ENCODE measurements at places on chromosomes 13 and 19.

GRCh38 chr13:70580825-70581224, 472.6 kb upstream of the KLHL1 start:
- no peak for DNase-seq

DNA sequence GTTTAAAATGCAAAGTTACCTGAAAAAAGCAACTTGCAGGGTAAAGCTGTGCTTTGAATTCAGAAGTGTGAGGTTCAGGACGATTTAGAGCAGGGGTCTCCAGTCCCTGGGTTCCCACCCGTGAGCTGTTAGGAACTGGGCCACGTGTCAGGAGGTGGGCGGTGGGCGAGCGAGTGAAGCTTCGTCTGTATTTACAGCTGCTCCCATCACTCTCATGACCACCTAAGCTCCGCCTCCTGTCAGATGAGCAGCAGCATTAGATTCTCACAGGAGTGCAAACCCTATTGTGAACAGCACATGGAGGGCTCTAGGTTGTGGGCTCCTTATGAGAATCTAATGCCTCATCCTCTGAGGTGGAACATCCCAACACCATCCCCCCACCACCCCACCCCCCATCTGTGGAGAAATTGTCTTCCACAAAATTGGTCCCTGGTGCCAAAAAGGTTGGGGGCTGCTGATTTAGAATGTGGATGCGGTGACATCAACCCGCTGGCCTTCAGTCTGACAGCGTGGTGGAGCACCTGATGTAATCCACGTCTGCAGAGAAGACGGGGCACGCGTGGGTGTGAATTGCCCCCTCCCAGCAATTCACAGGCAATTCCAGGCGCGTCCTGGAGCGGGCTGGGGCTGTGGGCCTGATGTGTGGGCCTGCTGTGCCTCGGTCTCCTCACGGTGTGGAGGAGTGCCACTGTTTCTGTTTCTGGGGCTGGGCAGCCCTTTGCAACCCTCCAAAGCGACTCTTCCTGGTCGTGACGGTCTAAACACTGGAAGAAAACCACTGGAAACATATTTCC, 214.0 kb upstream of the SOX1 start:
- DNase-seq: no peak

DNA sequence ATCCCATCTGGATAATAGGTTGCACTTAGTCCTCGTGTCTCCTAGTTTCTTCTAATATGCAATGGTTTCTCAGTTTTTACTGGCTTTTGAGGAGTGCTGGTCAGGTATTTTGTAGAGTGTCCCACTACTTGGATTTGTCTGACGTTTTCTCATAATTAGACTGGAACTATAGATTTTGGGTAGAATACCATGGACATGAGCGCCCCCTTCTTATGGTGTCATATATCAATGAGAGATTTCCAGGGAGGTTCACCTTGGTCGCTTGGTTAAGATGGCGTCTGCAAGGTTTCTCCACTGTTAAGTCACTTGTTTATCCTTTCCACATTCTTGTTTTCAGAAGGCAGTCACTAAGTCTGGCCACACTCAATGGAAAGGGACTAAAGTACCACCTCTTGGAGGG, 6.7 kb downstream of the SOHLH2 start:
- no peak for DNase-seq

GRCh38 chr19:52602941-52603340, 32.9 kb downstream of the ZNF701 start:
- no peak for DNase-seq

GRCh38 chr13:42078128-42078808, 29.8 kb downstream of the DGKH start:
- no peak for DNase-seq

GRCh38 chr19:4064149-4064495, 2.6 kb downstream of the ZBTB7A start:
- no peak for DNase-seq

- peak; percentile 40 for DNase-seq
Observed at GRCh38 chr19:50461066-50461875, 15.0 kb upstream of the EMC10 start.

GRCh38 chr13:35771898-35772297, 295.4 kb upstream of the MAB21L1 start:
- no peak for DNase-seq

DNA sequence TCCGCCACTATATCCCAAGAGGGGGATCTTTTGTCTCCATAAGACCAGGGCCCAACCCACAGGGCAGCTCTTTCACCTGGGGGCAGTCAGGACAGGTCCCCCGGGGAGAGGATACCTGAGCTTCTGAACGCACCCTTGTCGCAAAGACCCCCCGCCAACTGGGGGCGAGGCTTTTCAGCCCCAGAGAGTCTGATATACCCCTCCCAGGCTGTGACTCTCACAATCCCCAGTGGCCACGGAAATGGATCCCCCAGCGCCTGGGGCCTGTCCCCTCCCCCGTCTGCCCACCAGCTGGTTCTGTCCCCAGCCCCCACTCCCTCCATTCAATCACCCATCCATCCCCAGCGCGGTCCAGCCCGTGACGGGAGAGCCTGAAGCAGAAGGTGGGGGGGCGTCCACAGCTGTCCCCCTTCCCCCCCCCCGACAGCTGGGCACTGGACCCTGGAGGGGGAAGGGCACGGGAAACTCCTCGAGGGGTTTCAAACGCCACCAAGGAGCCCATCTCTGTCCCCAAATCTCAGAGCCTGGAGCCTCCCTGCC, 823 bp downstream of the DOCK6 start:
- no peak for DNase-seq

GRCh38 chr13:99255271-99255670, 2.9 kb downstream of the GPR18 start:
- DNase-seq: no peak

DNA sequence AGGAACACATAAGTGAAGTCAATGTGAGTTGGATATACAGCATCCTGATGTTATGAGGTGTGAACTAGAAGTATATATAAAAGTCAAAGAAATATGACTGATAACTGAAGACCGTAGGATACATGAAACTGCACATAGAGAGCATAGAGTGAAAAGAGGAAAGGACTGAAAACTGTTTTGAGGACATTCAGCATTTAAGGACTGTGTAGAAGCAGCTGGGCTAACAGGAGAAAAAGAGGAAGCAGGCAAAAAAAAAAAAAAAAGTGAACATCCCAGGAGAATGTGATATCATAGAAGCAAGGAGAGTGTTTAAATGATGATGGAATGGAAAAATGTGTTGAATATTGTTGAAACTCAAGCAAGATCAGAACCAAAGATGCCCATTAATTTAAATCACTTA, 363.5 kb downstream of the PCDH20 start:
- DNase-seq: no peak

- DNase-seq: no peak
Observed at GRCh38 chr19:39218230-39219007, 14.4 kb upstream of the SYCN start.

- DNase-seq: no peak
Observed at GRCh38 chr13:25649001-25649633, 277.3 kb downstream of the ATP8A2 start.

DNA sequence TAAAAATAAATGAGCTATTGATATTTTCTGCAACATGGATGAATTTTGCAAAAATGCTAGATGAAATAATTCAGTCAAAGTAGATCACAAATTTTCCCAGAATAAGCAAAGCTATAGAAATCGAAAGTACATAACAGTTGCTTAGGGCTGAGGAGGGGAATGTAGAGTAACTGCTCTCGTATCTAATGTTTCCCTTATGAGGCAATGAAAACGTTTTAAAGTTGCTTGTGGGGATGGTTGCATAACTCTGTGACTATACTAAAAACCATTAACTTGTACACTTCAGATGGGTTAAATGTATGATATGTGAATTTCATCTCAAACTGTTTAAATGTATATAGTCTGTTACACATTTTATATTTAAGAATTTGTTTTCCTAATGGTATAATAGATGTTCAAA, 231.7 kb downstream of the GGACT start:
- no peak for DNase-seq

- no peak for DNase-seq
Observed at GRCh38 chr13:106874323-106874722, 306.4 kb upstream of the ARGLU1 start.

GRCh38 chr19:12866416-12867119, 14.7 kb downstream of the DNASE2 start:
- no peak for DNase-seq

DNA sequence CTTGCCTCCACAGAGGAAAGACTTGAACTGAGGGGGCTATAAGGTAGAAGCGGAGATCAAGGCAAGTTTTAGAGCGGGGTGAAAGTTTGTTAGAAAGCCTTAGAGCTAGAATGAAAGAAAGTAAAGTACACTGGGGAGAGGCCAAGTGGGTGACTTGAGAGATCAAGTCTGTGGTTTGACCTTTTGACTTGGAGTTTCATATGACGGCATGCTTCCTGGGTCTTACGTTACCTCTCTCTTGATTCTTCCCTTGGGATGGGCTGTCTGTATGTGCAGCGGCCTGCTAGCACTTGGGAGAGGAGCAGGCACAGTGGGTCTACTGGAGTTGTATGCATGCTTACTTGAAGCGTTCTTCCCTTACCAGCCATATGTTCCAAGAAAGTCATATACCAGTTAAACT, 1768.5 kb downstream of the PCDH9 start:
- no peak for DNase-seq

GRCh38 chr13:111296417-111296816, 24.0 kb upstream of the TEX29 start:
- no peak for DNase-seq

GRCh38 chr19:12346896-12347295, 13.5 kb upstream of the ZNF563 start:
- no peak for DNase-seq

DNA sequence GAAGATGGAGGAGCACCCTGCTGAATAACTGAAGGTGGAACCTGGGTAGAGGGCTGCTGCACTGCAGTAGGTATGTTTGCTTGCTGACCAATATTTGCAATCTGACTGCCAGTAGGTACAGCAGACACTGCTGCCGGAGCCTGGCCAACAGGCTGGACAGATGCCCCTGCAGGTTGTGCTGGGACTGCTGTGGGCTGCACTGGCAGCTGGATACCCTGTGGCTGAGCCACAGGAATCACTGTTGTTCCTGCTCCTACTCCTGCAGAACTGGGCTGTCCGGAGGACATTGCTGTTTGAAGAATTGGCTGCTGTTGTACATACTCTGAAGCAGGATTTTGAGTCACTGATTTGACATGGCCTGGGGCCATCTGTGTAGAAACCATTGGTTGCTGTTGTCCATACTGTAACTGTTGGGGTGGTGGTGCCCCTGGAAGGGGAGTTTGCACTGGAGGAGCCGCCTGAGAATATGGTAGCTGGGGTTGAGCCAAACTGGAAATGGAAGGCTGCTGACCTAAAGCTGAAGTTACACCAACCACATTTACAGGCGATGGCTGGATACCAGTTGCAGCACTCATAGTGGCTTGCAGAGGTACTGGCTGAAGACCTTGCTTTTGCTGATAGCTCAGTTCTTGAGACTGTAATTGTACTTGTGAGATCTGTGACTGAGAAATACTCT, 2.2 kb downstream of the TSC22D1 start:
- DNase-seq: no peak

Data from breast epithelium (tissue), 4 donors.